ENCODE measurements at places on chromosomes 11 and 22.

DNA sequence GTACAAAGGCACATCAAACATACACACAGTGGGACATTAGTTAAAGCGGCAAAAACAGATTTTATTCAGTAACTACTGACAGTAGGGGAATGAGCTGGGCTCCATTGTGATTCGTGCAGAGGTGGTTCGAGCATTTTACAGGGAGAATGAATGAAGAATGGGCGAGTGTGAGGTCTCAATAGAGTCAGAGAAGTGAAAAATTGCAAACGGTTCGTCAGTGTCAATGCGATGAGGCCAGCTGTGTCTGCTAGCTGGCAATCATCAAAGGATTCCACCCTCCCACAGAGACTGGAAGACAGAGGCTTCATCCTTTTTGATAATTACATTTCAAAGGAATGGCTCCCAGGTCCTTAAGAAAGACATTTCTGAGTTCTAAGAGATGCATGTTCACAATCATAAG is 17.4 kb downstream of the OR4D9 start:
- no peak for DNase-seq

DNA sequence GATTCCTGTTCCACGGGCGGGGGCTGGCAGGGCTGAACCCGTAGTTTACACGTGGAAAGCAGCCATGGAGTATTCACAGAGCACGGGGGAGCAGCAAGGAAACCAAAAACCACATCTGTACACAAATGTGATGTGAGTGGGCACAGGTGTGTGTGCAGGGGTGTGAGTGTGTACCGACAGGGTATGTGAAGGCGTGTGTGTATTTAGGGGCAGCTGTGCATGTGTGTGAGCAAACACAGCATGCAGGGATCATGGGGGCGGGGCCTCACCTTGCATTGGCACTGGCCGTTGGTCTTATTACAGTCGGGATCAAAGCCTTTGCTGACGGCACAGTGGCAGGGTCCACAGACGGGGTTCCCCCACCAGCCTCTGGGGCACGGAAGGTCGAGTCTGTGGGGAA is 58.4 kb downstream of the TRMU start:
- DNase-seq = no peak

DNA sequence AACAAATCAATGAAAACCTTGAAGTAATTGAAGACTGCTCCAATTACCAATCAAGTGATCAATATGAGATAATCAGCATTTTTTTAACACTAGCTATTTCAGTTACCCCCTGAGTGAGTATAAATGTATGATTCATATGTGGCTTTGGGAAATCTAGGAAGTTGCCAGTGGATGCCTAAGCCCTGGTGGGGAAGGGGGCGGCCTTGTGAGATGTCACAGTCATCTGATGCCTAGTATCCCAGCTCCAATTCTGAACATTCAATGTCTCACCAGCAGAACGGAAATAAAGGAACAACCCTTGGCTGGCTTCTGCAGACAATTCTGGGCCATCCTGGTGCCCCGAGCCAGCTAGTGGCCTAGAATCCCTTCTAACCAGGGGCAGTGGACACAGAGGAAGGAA is 58.5 kb upstream of the TIMP3 start:
- no peak for DNase-seq

GRCh38 chr11:122872046-122872445 is 10.5 kb upstream of the JHY start:
- DNase-seq = no peak

GRCh38 chr22:42889304-42889703 is 32.2 kb upstream of the ARFGAP3 start:
- DNase-seq = no peak

GRCh38 chr22:35548722-35549112 is 8.1 kb downstream of the RASD2 start:
- DNase-seq = no peak

- DNase-seq = no peak
Measured at GRCh38 chr11:131246663-131247062, 123.8 kb upstream of the NTM start.

DNA sequence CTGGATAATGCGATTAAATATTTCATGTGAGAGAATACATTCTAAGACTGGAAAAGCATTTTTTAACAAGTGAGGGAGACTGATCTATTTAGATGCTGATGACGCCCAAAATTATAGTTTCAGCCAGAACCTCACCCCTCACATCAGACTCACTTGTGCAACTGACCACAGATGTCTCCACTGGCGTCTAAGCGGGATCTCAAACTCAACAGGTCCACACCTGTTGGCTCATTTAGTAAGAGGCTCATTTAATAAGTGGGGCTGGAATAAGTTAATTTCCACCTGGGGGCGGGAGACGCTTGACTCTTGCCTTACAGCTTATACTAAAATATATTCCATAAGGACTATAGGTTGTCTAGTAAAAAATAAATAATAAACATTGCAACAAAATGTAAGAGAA is 47.5 kb downstream of the MORC2 start:
- no peak for DNase-seq

DNA sequence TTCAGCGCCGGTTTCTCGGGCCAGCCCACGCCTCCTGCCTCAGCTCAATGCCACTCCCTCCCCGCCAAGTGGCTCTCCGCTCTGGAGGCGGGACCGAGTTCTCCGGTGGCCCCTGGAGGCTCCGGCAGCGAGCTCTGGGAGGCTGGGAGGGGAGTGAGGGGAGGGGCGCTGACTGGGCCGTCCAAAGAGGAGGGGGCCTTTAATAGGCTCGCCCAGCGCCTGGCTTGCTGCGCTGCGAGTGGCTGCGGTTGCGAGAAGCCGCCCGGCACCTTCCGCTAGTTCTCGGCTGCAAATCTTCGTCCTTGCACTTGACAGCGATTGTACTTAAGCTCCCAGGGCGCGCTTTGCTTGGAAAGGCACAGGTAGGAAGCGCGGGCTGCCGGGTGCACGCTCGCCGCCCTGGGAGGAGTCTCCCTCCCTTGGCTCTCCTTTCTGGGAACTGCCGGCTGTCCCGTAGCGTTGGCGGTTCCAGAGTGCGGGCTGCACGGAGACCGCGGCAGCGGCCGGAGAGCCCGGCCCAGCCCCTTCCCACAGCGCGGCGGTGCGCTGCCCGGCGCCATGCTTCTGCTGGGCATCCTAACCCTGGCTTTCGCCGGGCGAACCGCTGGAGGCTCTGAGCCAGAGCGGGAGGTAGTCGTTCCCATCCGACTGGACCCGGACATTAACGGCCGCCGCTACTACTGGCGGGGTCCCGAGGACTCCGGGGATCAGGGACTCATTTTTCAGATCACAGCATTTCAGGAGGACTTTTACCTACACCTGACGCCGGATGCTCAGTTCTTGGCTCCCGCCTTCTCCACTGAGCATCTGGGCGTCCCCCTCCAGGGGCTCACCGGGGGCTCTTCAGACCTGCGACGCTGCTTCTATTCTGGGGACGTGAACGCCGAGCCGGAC is at the start of gene ADAMTS15:
TSS of gene ADAMTS15 (plus strand) at position 230 of the 894 bp plus-strand sequence. CDS start at position 559, 329 bp downstream.
- peak; percentile 34 for DNase-seq

DNA sequence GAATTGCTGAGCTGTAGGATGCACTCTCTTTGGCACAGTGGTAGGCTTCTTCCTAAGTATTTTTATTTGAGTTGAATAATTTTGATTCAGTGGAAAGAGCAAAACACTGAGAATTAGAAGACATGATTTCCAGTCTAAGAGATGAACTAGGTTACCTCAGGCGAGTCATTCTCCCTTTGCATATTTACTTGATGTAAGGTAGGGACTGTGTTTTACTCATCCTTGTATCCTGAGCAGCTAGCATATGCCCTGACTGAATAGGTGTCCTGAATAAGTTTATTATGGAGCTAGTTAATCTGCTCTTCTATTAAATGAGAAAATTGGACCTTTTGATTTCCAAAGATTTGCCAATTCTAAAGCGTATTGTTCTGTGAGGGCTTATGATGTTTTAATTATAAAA is 50.7 kb downstream of the STIM1 start:
- DNase-seq = no peak

DNA sequence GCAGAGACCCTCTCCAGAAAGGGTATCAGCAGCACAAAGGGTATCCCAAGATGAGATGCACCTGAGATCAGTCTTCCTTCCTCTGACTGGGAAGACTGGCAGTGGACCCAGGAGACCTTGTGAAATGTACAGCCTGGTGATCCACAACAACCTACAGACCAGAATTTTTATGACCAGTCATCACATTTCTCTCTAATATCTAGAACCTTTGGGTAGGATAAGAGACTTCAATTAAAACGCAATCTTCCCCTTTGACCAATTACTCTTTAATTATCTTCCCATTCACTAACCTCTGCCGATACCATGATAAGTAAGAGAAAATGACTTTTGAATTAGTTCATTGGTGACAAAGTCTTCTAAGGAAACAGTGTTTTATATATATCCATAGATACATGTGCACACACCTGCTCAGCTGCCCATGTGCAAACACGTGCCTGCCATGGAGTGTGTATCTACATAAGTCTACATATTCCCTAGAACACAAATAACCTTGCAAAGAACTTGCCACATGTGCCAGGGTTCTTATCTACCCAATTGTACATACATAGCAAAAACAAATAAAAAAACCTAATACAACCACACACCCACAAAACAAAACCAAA is 44.2 kb upstream of the SLC5A1 start:
- no peak for DNase-seq

GRCh38 chr22:45896153-45896951 is 80.6 kb downstream of the WNT7B start:
- DNase-seq = no peak

GRCh38 chr22:31272522-31273446 is 19.5 kb downstream of the PIK3IP1 start:
- DNase-seq = peak; percentile 27

DNA sequence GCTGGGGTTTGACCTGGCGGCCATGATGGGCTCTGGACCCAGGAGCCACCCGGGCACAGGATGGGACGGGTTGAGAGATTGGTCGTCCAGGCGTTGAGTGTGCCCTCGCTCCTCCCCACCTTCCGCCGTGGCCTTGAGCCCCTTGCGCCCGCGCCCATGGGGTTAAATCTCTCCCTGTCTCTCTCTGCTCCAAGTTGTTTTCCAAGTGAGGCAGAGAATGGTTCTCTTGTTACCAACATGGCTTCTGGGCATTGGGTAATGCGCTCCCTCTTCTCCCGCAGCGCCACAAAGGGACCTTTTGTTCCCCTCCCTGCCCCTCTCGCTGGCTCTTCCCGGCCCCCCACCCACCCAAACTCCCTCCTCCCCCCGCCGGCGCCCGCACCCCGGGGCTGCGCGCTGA is 18.8 kb upstream of the PICK1 start:
- DNase-seq = no peak

DNA sequence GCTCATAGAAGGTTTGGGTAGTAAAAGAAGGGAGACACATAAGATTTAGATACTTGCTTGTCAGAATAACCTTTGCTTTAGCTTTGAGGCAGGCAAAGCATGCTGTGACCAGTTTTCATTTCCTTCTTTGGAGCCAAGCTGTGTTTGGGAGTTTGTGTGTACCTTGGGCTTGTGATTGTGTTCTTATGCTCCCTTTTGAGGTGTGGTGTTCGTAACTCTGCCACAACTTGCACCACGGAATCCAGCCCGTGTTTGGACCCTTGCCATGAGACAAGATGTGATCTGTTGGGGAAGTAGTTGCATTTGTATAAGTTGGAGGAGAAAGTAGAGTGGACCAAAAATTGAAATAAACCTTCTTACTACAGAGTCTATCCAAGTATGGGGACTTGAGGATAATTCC is 34.0 kb downstream of the BMAL1 start:
- DNase-seq = no peak

DNA sequence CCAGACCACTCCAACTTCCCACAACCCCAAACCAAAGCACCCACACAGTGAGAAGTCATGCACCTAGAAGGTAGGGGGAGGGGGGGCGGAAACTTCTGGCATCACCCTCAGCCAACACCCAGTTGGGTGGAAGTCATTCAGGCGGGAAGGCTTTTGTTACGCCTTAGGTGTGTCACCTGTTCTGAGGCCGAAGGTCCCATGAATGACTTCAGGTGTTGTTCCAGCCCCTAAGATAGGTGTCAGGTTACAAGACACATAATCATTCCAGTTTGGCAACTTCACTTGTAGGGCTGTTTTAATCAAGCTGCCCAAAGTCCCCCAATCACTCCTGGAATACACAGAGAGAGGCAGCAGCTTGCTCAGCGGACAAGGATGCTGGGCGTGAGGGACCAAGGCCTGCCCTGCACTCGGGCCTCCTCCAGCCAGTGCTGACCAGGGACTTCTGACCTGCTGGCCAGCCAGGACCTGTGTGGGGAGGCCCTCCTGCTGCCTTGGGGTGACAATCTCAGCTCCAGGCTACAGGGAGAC is at the start of gene TMPRSS4:
TSS of gene TMPRSS4 (plus strand) at position 325 of the 528 bp plus-strand sequence. CDS start 225 bp downstream, outside the sequence.
- no peak for DNase-seq

GRCh38 chr11:113532697-113533424 is 57.7 kb upstream of the DRD2 start:
- DNase-seq = peak; percentile 37

- no peak for DNase-seq
Measured at GRCh38 chr11:30617762-30618161, 31.6 kb upstream of the MPPED2 start.

DNA sequence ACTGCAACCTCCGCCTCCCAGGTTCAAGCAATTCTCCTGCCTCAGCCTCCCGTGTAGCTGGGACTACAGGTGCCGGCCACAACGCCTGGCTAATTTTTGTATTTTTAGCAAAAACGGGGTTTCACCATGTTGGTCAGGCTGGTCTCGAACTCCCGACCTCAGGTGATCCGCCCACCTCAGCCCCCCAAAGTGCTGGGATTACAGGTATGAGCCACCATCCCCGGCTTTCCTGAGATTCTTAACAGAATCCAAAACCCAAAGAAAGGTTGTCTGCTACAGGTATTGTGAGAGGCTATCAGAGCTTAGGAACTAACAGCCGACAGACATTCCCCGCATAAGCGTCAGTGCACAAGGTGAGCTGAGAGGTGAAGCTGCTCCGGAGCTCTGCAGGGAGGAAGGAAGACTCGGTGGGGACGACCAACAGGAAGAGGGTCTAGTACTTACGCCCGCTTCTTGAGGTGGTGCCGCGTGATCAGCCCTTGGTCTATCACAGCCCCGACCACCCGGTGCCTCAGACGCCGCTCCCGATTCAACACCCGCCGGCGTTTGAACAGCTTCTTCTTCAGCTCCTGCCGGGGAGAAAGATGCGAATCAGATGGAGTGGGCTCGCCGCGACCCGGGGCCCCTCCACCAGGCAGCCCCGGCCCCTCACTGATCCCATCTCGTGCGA is 470 bp downstream of the C11orf98 start:
- no peak for DNase-seq

GRCh38 chr11:27481992-27482391 is 9.4 kb upstream of the LGR4 start:
- DNase-seq = no peak

DNA sequence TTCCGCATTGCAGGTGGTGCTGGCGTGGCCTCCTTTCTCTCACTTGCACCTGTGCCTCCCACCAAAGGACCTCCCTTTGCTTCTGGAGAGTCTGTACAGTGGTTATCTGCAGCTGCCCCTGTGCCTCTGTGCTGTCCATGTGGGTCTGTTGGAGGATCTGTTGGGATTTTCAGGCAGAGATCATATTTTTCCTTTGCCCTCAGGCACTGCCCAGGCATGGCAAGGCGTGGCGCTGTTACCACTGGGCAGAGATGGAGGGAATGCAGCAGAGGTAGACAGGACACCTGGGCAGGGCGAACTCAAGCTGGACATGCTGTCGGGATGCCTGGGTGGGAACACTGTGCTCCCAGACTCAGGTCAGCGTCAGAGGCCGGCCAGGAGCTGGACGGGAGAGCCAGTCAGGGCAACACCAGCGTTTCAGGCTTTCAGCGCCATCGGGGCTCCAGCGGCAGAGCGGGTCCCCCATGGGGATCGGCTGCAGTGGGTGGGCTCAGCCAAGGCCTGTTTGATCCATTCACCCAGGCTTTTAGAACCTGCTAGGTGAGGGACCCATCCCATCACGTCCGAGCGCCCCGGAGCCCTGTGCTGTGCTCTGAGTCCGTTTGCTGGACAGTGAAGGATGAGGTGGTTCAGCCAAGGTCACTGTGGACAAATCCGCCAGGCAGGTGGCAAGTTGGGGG is 718.9 kb downstream of the BRD1 start:
- DNase-seq = no peak

- no peak for DNase-seq
Measured at GRCh38 chr11:19853016-19853415, 140.4 kb downstream of the NAV2 start.

Measured in immature natural killer cell (primary cell).